ENCODE measurements at places on chromosomes 11 and 22.
A peak's percentile ranks its signal among the peaks of the same experiment; 100 is the strongest.

DNA sequence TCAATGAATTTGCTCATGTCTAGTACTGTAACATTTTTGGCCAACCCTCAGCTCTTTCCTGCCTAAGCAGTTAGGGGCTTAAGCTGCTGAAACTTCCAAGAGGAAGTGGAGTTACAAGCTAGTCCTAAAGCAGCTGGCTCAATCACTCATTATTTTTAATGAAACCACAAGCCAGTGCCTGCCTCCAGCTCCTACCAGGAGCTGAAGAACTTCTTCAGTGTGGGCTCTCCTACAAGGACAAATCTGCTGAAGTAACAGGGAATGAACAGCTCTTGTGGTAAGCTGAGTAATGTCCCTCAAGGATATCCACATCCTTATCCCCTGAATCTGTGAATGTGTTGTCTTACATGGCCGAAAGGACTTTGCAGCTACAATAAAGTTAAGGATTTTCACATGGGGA is 112.5 kb downstream of the BBOX1 start:
- no peak for DNase-seq

DNA sequence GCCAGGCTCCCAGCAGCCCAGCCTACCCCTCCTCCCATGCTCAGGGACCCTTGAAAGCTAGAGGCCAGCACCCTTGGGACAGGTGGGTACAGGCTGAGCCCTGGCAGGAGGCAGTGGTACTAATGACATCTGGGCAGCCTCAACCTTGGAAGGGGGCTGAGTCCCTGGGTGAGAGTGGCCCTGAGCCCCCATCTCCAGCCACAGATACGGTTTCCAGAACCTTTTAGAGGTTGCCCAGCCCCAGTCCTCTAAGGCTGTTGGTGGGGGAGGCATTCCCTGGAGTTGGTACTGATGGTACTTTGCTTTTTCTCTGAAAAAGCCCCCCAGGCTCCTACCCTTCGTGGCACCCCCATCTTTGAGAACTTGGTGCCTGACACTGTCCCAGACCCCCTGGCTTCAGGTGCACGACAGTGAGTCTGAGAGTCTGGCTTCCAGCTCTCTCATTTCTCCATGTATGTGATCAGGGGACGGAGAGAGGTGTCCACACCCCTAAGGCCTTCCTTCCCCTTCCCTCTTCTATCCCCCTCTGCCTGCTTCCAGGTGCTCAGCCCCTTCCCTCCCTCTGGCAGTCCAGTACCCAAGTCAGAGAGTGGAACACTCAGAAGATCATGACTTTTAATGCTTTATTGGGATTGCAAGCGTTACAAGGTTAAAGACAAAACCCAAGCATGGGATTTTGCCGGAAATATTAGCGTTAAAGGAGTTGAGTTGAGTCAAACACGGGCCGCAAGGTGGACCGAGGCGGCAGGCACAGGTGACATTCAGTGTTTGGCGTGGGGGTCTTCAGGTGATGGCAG is 10.5 kb downstream of the IGF2 start:
- DNase-seq = no peak

GRCh38 chr22:38016182-38017151 is 32.1 kb upstream of the SOX10 start:
- DNase-seq = no peak

GRCh38 chr22:31096657-31097279 is 10.6 kb downstream of the SELENOM start:
- DNase-seq = no peak

- DNase-seq = no peak
These were observed 1233.0 kb downstream of the JRKL start for GRCh38 chr11:97622795-97623194.

DNA sequence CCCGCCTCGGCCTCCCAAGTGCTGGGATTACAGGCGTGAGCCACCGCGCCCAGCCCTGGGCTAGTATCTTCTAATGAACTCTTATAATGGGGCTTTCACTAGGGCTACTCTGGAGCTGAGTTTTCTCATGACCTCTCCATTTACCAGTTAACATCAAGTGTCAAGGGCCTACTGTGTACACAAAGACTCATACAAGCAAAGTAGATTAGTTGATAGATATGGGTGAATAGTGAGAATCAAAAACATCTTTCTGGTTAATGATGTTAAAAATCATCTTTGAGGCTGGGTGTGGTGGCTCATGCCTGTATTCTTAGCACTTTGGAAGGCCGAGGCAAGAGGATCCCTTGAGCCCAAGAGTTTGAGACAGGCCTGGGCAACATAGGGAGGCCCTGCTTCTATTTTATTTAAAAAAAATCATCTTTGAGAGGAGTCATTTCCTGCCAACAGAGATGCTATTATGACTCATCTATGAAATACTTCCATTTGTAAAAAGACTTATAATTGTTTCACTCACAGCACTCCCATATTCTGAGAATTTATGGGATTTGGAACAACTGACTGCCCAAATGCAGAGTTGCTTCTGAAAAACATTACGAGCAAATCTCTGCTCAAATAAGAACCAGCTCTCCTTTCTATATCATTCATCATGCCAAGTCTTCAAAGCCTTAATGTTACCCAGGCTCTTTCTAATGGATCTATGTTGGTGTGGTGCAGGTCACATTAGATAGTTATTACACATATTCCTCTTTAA is 57.0 kb downstream of the GDPD4 start:
- no peak for DNase-seq

- peak; percentile 95 for DNase-seq
These were observed 53.8 kb downstream of the LARGE1 start for GRCh38 chr22:33866511-33866910.

- no peak for DNase-seq
These were observed 1.9 kb downstream of the MS4A10 start for GRCh38 chr11:60786811-60787567.

DNA sequence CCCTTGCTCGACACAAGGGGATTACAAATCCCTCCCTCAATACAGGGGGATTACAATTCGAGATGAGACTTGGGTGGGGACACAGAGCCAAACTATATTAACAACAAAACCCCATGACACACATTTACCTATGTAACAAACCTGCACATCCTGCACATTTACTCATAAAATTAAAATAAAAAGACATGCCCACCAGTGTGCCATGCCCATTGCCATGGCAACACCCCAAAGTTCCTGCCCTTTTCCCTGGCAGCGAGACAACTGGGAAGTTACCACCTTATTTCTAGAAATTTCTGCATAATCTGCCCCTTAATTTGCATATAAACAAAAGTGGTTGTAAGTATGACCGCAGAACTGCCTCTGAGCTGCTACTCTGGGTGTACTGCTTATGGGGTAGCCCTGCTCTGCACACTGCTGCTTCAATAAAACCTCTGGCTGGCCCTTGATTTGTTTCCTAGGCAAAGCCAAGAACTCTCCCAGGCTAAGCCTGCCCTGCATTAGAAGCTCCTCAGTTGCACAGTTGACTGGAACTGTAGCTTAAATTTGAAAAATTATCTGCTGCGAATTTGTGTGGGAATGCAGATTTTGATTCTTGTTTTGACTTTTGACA is 8.6 kb upstream of the INCENP start:
- no peak for DNase-seq

GRCh38 chr11:126090452-126090851 is 27.8 kb upstream of the CDON start:
- no peak for DNase-seq

DNA sequence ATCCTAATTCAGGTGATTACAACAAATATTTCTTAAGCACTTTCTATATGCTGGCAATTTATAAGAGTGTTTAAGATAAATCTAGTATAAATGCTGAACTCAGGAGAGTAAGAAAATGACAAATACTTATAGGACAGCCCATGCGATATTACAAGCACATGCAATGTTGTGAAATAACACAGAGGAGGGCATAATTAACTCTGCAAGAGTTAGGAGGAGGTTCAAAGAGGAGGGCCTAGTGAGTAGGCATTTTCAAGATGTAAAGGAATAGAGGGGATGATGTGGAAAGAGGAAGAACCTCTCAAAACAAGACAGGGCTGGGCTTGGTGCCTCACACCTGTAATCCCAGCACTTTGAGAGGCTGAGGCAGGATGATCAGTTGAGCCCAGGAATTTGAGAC is 37.1 kb upstream of the IL17RA start:
- DNase-seq = no peak
